ENCODE measurements at places on chromosomes 11 and 22.
A peak's percentile ranks its signal among the peaks of the same experiment; 100 is the strongest.

DNA sequence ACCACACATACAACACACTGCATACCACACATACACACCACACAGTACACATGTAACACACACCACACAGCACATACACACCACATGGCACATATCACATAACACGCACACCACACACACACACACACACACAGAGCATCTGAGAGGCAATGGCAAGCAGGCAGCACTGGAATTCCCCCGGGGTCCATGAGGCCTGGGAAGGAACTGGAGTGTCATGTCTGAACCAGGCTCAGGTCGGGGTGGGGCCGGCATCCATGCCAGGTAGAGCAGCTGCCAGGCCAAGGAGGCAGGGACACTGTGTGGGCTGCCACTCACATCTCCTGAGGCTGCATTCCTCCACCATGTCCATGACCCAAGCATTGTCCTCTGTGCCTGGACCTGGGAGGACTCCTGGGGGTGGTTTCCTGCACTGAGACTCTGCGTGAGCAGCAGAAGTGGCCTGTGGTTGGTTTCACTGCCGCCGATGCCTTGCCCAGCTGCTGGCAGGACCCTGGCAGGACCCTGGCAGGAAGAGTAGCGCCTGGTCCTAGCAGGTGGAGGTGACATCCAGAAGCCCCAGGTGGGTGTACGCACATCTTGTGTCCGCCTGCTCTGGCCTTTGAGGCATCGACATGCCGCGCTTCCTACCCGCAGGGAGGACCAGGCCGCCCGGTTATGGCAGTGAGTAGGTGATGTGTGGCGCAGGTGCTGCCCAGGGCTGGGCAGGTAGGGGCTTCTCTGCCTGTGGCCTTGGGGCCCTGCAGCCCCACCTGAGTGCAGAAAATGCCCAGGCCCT, 1280.4 kb downstream of the TBC1D22A start:
- no peak for DNase-seq

- no peak for DNase-seq
Observed at GRCh38 chr11:95831198-95831883, 41.0 kb downstream of the CEP57 start.

DNA sequence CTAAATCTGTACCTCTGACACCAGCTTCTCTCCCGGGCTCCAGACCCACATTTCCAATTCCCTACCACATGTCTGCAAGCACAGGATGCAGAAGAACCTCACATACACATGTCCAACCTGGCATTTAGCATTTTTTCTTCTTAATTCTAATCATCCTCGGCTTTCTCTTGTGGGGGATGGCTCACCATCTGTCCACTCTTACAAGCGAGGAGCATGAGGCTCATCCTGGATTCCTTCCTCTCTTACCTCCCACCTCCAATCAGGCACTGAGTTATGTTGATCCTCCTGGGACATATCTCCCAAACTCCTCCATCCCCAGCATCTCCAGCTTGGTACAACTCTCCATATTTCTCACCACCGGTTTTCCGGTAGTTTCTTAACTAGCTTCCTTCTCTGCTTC, 149.8 kb upstream of the LARGE1 start:
- no peak for DNase-seq

DNA sequence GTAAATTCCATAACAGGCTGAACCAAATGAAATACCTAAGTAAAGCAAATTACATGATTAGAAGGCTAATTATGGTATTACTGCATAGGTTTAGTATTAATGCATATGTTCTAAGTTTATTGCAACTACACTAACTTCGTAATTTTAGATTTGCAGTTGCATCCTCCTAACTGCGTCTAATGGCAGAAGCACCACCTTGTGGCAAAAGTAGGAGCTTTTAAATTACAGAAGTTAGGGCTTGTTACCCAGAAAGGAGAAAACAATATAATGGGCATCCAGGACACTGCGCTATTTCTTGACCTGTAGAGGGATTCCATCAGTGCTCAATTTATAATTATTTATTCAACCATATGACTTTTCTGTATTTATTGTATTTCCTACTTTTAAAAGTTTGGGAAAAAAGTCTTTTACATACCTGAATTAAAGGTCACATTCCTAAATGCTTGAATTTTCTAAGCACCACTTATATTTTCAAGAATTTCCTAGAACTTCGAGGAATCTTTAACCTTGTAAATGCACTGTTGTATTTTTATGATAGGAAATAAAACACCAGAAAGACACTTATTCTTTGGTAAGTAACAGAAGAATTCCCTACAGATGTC, 16.3 kb upstream of the GPR83 start:
- DNase-seq, result no peak

DNA sequence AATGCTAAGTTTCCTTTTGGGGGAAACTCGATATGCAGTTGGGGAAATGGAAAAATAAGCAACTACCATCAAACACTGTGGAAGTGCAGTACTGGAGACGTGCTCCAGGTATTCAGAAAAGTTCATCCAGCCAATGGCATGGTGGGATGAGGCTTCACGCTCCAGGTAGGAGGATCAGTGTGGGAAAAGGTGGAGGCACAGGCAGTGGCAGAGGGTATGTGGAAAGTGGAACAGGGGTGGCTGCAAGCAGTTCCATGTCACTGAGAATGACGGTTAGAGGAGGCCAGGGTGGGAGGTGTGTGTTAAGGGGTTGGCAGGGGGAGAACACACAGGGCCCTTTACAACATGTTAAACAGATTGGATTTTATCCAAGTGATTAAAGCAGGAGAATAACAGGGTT, 105.1 kb upstream of the NCAM1 start:
- DNase-seq, result no peak

DNA sequence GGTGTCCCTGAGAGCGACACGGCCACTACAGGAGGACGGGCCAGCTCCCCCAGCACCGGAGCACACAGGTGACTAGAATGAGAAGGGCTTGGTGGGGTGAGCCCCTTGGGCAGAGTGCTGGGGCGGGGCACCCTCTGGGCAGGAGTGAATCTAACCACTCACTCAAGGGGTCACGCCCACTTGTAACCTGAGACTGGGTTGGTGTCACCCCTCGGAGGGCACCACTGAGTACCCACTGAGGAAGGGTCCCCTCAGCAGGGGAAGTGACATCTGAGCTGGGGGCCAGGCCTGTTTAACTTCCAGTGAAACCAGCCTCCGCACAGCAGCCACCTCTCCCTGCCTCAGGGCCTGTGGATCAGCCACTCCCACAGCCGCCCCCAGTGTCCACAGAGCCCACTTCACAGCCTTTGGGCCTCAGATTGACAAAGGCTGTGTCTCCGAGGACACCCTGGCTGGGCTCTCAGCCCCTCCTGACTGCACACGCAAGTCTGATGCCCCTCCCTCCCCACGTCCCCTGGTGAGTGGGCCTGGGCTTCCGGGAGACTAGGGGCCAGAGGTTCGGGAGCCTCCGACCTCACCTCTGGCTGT, 5.6 kb downstream of the GATD1 start:
- no peak for DNase-seq

DNA sequence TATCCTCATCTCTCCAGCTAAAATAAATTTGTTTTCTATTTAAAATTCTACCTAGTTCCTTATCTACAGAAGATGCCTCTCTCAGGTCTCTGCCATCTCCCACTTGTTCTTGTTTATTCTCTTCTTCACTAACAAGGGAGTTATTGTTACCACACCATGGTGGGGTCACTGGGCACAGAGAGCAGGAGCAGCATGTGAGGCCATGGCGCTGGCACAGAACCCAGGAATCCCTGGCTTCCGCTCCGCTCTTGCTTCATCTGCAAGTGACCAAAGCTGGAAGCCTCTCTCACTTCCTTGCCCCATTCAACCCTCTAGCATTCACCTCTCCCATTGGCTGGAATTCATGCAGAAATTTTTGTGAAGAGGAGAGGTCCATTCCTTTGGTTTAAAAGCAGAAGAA, 190.7 kb upstream of the NCAM1 start:
- DNase-seq, result no peak

DNA sequence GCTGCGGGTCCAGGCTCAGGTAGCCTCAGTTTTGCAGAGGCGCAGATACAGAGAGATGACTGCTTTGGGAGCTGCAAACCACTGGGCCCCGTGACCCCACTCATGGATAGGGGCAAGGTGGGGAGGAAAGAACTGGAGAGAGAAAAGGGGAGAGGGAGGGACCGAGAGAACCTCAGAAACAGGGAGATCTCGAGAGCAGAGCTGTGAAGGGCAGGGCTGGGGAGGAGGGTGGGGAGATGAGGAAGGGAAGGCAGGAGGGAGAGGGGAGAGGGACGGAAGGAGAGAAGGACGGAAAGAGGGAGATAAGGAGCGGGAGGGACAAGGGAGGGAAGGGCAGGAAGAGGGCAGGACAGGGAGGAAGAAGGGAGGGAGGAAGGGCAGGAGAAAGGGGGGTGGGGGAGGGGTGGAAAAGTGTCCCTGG, 46.3 kb downstream of the IGLL1 start:
- no peak for DNase-seq

DNA sequence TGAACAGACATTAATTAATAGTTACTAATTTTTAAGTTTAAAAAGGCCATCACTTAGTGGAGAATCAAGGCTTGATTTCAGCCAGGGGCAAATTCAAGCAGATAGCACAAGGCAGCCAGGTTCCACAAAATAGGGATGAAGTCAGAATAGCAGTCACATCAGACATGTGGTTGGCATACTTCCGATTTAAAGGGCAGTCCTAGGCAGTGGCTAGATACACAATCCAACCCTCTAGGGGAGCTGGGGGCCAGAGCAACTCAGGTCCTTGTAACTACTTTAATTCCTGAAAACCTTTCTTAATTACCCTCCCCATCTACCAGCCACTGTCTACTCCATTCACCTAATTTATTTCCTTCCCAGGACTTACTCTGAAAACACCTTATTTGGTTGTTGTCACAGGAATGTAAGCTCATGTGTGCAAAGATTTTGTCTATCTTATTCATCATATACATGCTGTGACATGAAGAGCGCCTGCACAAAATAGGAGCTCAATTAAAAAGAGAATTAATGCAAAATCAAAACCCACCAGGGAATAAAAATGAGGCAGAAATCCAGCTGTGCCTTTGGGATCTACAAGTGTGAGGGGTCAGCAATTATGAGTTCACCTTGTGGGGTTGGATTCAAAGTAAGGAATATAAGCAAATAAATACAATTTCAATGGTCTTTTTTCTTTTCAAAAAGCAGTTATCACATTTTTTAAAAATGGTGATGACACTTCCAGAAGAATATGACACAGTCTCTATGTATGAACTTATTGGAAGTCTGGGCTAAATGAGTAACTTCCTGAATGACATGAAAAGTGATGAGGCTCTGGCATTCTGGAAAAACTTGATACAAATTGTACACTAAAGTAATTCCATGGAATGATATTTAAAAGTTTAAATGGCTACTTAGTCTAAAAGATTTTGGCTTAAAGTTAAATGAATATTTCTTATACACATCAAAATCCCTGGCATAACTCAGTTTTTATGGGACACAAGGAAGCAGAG, 53.8 kb downstream of the COPB1 start:
- no peak for DNase-seq

DNA sequence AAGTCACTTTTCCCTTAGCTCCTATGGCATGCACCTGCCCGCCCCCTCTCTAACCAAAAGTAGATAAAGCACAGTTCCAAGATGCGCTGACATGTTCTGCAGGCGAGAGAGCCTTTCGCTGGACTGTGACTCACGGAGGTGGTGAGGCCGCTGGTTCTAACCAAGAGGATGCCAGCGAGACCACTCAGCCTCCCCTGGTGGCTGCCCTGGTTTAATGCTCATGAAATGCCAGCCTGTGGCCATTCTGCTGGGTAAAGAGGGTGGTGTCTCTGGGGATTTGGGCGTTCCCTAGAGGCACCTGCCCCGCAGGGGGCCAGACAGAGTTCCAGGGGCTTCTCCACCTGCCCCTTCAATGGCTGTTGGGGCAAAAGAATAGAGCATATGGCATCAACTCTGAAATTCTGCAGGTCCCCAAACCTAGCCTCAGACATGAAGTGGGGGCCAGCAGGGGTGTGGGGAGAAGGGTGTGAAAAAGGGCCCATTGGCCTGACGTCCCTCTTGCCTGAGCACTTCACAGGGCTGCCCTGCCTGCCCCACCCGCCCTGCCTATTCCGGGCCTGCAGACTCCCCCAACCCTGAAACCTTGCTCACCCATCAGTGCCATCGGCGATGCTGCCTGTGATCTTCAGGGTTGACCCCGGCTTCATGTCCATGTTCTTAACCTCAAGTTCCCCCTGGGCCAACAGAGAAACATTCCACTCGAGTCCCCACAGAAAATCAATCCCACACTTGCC, 8.5 kb downstream of the LGALS2 start:
- no peak for DNase-seq

DNA sequence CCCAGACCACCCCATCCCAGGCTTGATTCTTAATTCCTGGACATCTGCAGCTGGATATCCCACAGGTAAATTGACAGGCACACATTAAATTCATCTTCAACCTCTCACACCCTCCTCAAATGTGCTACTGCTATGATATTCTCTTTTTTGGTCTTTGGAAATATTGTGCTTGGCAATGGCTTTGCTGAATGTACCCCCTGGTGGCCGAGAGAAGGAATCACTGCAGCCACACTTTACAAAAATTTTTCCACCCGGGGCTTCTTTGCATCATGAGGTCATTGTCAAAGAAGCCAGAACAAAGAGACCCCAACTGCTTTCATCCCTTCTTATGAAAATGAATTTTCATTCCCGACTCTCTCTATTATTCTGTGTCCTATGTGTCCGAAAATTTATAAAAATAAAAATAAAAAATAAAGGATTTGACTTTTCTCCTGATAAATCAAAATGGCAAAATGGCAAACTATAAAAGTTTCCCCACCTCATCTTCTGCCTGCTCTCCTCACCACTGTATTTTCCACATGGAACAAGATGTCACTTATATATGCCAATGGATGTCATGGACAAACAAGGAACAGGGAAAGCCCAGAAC, 15.0 kb upstream of the CYB5R2 start:
- no peak for DNase-seq

GRCh38 chr11:61855939-61856680, 28.0 kb downstream of the FADS2 start:
- no peak for DNase-seq

- no peak for DNase-seq
Observed at GRCh38 chr11:135008001-135008405, 596.0 kb upstream of the B3GAT1 start.

GRCh38 chr11:104668797-104669463, 229.3 kb downstream of the CASP12 start:
- no peak for DNase-seq

- no peak for DNase-seq
Observed at GRCh38 chr22:22406445-22407027, 102.0 kb downstream of the ZNF280B start.

GRCh38 chr22:29821291-29822016, 16.6 kb downstream of the ASCC2 start:
- DNase-seq, result peak; percentile 57

DNA sequence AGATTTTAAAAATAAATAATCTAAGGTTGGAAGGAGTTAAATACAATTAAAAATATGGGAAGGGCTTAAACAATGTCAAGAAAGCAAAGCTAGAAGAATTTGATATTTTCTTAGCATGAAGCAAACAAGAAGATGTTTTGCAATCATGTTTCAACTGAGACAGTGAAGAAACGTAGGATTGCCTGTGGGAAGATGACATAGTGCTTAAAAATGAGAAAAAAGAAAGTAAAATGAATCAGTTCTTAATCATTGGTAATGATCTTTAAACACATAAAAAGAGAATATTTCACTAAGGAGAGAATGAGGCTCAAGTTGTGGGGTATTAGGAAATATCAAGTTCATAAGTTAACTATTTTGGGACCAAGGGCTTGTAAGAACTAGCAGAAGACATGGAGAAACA, 855.0 kb downstream of the METTL15 start:
- no peak for DNase-seq

- peak; percentile 48 for DNase-seq
Observed at GRCh38 chr11:88508759-88509581, 171.4 kb upstream of the CTSC start.

GRCh38 chr11:15738931-15739330, 617.4 kb downstream of the SOX6 start:
- DNase-seq, result no peak
